ENCODE measurements at places on chromosomes 11 and 22. TPM values are rescaled to one million over a fixed set of nuclear protein-coding genes. Genes with fewer than 3 reads are reported as not detected.

Gene MPZL3
- 30.2 TPM for total RNA-seq

Gene SAA4
- total RNA-seq = not detected

Gene B3GAT3
- 47.2 TPM for total RNA-seq

DNA sequence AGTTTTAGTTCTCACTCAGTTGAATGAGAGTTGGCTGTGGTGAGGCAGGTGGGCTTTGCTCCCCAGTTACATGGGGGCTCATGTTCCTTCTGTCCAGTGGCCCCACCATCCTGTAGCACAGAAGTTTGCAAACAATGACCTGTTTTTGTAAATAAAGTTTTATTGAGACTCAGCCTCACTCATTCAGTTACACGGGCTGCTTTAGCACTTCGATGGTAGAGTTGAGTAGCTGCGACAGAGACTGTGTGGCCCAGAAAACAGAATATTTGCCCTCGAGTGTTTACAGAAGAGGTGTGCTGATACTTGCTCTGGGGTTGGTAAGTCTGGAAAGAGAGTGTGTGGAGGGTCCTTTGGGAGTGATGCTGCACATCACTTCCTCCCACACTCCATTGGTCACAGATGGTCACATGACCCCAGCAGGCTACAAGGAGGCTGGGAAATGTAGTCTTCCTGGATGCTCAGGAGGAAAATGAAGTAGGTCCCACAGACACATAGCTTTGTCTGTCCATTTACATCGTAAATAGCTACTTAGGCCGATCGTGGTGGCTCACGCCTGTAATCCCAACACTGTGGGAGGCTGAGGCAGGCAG lies 34.6 kb downstream of the IFT27 start:
- DNase-seq = no peak
- no peaks in the 10 kb centered on the region for H3K4me1 ChIP-seq
- H3K27ac ChIP-seq = no peak overlapping the region
- no peak overlapping the region for H3K4me3 ChIP-seq
- peaks cover 4% of the 10 kb centered on the region for H3K27me3 ChIP-seq

- no peaks in the 10 kb centered on the region for H3K27me3 ChIP-seq
- H3K36me3 ChIP-seq = no peaks in the 10 kb centered on the region
- DNase-seq = no peak
- peaks cover 30% of the 10 kb centered on the region for H3K4me1 ChIP-seq
These were observed 6.1 kb upstream of the STIM1 start for GRCh38 chr11:3849297-3849874.

GRCh38 chr22:40659166-40659565 lies 20.1 kb upstream of the MCHR1 start:
- H3K36me3 ChIP-seq = no peaks in the 10 kb centered on the region
- H3K4me3 ChIP-seq = no peak overlapping the region
- H3K27ac ChIP-seq = no peak overlapping the region
- no peaks in the 10 kb centered on the region for H3K27me3 ChIP-seq
- H3K4me1 ChIP-seq = no peaks in the 10 kb centered on the region

- H3K27me3 ChIP-seq = no peaks in the 10 kb centered on the region
- no peaks in the 10 kb centered on the region for H3K4me1 ChIP-seq
- H3K4me3 ChIP-seq = no peak overlapping the region
- no peak overlapping the region for H3K27ac ChIP-seq
- no peak for DNase-seq
These were observed 11.7 kb upstream of the KAT5 start for GRCh38 chr11:65700399-65700798.

DNA sequence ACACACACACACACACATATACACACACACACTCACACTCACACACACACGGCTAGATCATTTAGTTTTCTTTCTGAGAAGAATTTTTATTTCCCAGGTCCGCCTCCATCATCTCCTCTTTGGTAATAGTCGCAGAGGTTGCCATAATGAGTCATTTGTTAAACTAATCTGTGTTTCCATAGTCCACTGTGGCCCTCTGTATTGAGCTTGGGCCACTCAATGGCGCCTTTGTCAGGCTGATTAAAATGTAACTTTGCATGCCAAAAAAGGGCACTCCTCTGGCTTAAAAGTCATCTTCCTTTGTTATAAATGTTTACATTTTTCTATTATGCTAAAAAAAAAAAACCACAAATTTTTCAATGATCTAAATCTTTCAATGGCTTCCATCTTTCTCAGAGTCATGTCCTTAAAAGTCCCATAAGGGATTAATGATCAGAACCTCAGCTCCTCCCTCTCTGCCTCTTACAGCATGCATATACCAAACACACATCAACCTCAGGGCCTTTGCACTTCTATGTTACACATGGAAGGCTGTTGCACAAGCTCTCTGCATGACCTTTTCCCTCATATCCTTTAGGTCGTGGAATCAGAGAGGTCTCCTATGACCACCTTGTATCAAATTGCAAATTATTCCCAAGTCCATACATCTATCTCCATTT lies 35.3 kb downstream of the EHF start:
- peaks cover 5% of the 10 kb centered on the region for H3K27me3 ChIP-seq
- no peak overlapping the region for H3K4me3 ChIP-seq
- H3K27ac ChIP-seq = no peak overlapping the region
- H3K36me3 ChIP-seq = no peaks in the 10 kb centered on the region

GRCh38 chr11:82356316-82356715 lies 377.3 kb downstream of the FAM181B start:
- H3K27me3 ChIP-seq = no peaks in the 10 kb centered on the region
- no peaks in the 10 kb centered on the region for H3K36me3 ChIP-seq
- H3K27ac ChIP-seq = no peak overlapping the region

DNA sequence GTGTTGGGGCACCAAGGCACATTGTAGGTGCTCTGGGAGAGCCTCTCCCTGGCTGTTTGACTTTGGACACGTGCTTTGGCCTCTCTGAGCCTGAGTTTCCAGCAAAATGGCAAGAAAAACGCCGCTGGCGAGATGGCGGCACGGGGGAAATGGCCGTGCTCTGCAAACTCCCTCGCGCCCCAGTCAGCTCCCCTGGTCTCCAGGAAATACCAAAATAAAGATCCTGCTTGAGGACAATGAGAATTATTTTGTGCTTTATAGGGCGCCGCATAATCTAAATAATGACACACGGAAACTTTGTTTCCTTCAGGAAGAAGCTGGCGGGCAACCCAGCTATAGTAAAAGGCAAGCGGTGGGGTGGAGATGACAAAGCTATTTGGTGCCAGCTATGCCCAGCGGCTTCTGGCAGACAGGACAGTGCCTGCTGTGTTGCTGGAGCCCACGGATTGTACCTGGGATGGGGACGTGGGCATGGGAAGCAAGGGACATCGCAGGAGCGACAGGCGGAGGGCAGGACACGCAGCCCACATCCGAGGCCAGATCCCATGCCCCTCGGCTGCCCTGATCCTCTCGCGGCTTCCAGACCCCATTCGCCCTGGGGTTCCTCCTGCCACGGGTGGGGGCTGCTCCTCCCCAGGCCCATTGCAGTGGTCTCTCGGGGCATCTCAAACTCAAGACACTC lies 26.3 kb upstream of the RFPL3 start:
- no peaks in the 10 kb centered on the region for H3K36me3 ChIP-seq
- no peak overlapping the region for H3K27ac ChIP-seq
- no peaks in the 10 kb centered on the region for H3K4me1 ChIP-seq
- no peak overlapping the region for H3K4me3 ChIP-seq
- peaks cover 11% of the 10 kb centered on the region for H3K27me3 ChIP-seq
- DNase-seq = no peak

- H3K36me3 ChIP-seq = no peaks in the 10 kb centered on the region
- no peaks in the 10 kb centered on the region for H3K27me3 ChIP-seq
- H3K4me3 ChIP-seq = no peak overlapping the region
These were observed 585.7 kb upstream of the B3GAT1 start for GRCh38 chr11:134997652-134998320.

DNA sequence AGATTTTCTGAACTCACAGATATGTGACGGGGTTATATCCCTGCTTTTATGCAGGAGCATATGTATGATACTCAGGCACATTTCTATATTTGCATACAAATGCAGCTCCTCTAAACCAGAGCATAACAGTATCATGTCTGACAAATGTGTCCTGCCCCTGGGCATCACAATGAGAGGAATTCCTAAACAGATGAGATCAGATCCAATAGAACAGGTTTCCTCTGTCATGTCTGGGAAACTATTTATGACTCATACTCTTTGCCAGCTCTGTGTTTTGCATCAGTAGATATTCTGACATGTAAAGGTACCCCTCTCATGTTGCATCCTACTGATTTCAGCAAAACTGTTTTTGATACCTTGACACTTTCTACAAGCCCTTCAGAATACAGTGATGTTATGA lies 29.4 kb downstream of the SYT9 start:
- no peaks in the 10 kb centered on the region for H3K4me1 ChIP-seq
- no peaks in the 10 kb centered on the region for H3K27me3 ChIP-seq
- no peak overlapping the region for H3K27ac ChIP-seq
- DNase-seq = no peak
- no peaks in the 10 kb centered on the region for H3K36me3 ChIP-seq

DNA sequence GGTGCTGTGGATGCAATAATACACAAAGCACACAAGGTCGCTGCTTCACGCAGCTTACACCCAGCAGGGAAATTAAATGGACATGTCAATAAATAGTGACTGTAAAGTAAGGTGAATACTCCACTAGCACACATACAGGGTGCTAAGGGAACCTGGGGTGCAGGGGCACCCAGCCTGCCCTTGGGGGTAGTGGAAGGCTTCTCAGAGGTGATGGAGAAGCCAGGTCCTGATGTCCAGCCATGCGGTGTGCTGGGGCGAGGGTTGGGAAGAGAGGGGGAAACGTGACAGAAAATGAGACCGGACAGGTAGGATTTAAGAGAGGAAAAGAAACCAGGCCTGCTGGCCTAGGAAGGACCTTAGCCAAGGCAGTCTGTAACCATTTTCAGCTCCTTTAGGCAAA lies 200.5 kb downstream of the GRIK4 start:
- H3K4me3 ChIP-seq = no peak overlapping the region
- H3K27ac ChIP-seq = no peak overlapping the region
- no peak for DNase-seq
- H3K4me1 ChIP-seq = no peaks in the 10 kb centered on the region

DNA sequence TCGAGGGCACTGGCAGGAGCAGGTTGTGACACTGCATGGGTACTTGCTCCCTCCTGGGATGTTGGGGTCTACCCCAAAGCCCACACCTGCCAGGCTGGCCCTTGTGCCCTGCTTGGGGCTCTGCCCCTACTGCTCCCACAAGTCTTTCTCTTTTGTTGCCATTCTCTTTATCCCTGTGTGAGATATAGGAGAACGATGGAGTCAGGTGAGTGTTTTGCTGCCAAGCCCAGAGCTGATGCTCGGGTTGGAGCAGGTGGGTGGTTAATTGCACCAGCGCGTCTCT lies 292.6 kb downstream of the TBC1D22A start:
- H3K27me3 ChIP-seq = no peaks in the 10 kb centered on the region
- H3K36me3 ChIP-seq = peaks cover 14% of the 10 kb centered on the region
- H3K4me1 ChIP-seq = peaks cover 3% of the 10 kb centered on the region
- no peak overlapping the region for H3K4me3 ChIP-seq
- DNase-seq = no peak

- DNase-seq = no peak
- no peaks in the 10 kb centered on the region for H3K4me1 ChIP-seq
- peaks cover 16% of the 10 kb centered on the region for H3K27me3 ChIP-seq
- H3K4me3 ChIP-seq = no peak overlapping the region
These were observed 6.3 kb downstream of the GUCY1A2 start for GRCh38 chr11:107011977-107012376.

DNA sequence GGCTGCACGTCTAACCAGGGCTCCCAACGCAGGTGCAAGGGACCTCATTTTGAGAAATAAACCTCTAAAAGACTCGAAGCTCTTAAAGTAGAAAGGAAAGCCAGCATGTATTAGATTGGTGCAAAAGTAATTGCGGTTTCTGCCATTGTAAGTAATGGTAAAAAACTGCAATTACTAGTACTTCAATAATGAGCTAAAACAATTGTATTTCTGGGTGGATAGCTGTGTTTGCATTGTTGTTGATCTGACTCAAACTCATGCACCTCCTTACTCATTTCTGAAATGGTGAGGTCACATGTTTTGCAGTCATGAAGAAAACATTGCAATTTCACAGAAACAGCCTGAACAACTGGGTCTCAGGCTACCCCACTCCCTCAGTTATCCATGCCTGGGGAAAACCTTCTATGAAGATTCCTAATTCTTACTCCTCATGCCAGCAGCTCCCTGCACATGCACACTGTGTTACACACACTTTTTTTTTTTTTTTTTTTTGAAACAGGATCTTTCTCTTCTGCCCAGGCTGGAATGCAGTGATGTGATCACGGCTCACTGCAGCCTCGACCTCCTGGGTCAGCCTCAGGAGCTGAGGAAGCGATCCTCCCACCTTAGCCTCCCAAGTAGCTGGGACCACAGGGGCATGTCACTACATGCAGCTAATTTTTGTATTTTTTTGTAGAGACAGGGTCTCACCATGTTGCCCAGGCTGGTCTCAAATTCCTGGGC lies 24.6 kb downstream of the VWCE start:
- DNase-seq = no peak
- no peaks in the 10 kb centered on the region for H3K4me1 ChIP-seq
- no peaks in the 10 kb centered on the region for H3K27me3 ChIP-seq
- H3K4me3 ChIP-seq = no peak overlapping the region

DNA sequence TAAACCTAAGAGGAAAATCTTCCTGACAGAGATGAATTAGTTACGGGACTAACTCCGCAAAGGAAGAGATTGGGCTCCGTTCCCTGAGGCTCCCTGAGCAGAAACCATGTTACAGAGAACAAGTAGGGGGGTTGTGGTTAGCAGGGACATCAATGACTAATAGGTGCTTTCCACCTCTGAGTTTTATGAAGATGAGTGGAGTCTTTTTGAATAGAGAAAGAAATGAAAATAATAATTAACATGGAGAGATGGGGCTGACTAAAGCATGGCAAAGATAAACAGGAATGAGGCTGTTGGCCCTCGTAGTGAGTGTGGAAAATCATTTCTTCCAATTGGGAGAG lies 47.5 kb upstream of the PICALM start:
- H3K4me3 ChIP-seq = no peak overlapping the region
- H3K27ac ChIP-seq = no peak overlapping the region
- peaks cover 11% of the 10 kb centered on the region for H3K4me1 ChIP-seq

GRCh38 chr11:444396-445144 lies 2.8 kb upstream of the ANO9 start:
- H3K27ac ChIP-seq = no peak overlapping the region
- no peaks in the 10 kb centered on the region for H3K27me3 ChIP-seq
- DNase-seq = no peak

DNA sequence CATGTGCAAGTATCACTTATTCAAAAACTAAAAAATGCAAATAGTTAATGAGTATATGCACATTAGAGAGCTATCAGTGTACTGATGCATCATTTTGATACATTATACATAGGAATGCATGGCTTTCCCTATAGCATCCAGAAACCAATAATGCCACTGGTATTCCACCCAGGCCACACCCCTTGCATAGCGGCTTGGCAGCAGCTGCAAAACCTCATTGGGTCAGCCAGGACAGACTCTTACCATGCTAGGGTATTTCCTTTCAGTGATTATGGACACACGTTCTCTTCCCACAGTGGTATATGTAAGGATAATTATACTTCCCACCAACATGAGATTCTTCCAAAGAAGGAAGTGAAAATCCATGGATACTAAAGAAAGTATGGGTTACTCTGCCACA lies 145.9 kb upstream of the PITPNB start:
- H3K4me3 ChIP-seq = no peak overlapping the region
- no peaks in the 10 kb centered on the region for H3K27me3 ChIP-seq
- no peaks in the 10 kb centered on the region for H3K4me1 ChIP-seq

Measured in CD4-positive, alpha-beta T cell (primary cell).